ENCODE measurements at places on chromosomes 1 and 21.

DNA sequence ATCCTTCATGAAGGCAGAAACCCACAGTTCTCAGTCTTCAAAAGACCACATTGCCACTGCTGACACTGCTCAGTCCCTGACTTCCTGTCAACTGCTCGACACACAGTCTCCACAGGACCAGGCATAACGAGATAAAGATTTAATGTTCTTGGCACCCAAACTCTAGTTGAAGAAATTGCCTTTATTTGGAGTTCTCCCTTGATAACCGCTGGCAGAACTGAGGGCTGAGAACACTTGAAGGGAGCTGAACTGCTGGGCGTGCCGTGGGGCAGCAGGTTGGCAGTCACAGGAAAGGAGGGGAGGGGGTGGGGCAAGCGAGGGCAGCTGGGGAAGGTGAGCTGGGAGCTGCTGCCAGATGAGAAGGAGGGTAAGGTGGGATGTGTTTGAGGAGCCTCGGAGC lies 15.9 kb downstream of the HENMT1 start:
- no peak for DNase-seq

DNA sequence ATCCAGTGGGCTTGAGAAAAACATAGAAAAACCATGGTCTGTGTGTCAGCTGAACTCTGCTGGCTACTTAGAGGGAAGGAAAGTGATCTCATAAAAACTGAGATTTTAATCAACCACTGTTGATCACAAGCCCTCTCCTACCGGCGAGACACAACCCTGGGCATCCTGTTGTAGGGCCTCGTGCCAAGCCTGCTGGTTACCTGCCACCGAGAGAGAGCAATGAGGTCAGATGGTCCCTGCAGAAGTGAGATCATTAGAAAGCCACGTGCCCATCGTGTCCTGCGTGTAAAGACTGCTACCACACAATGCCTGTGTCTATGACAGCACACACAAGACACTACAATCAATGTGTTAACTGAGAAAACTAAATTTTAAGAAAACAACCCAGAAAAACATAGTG lies 41.7 kb upstream of the GPR153 start:
- DNase-seq: no peak

GRCh38 chr1:66353257-66353656 lies 180.7 kb upstream of the SGIP1 start:
- no peak for DNase-seq

- no peak for DNase-seq
These were observed 654.9 kb upstream of the USP24 start for GRCh38 chr1:55870106-55870505.

DNA sequence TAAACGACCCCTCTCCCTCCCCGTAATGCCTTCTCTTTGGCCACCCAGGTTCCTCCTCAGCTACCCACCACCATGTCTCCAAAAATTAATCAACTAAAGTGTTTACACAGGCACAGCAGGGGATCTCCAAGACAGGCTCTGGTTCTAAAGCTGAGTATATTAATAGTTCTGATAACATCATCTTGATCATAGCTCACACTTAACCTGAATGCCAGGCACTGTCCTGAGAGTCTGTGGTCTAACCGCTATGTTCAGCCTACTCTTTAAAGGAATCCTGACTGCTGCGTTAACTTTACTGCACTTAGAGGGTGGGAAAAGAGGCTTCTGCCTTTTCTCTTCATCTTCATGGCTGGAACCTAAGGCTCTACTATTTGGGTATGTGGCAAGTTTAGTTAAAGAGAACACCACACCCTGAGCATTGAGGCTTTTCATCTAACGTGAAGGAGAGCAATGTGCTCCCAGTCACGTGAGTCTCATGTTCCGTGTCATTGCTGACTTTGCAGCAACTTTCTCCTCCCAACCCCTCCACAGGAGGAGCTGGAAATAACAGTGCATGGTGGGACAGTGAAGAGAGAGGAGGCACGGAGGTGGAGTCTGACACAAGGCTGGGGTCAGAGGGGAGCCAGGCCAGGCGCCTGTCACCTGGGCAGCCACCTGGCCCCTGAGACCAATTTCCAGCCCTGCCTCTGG lies 86.4 kb downstream of the FAM78B start:
- no peak for DNase-seq

Data from right forelimb (tissue), 1 donor.